ENCODE measurements at places on chromosomes 3 and 15.

DNA sequence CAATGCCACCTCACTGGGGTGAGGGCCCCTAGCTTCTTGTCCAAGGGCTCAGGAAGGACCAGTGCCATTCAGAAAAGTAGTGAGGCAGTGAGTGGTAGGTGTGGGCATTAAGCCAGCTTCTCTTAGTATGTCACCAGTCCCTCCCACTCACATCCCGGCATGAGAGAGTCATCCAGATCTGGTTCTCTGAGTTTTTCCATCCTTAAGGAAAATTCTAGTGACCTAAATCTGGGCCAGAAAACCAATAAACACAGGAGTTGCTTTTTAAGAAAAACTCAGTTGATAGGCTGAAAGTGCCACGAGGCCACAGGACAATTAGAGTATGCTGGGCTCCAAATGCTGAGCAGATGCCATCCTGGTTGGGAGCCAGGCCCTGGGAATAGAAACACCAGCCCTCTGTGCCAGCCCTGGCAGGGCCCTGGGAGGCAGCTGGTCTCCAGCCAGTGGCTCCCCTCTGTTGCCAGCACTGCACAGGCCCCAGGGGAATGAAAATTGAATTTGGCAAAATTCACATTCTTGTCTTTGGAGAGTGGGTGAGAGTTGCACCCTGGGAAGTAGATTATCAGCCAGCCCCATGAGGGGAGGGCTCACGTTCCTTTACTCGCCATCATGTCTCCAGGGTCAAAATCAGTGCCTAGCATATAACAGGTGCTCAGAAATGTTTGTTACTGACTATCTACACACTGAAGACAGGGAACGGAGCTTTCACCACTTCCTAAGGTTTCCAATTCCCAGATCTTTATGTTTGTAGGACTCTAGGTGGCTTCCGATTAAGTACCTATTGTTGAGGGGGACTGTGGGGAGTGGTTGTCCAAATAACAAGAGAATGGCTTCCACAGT, 52.8 kb downstream of the FAM43A start:
- DNase-seq, result no peak

GRCh38 chr3:143122089-143122430, 2.5 kb downstream of the CHST2 start:
- DNase-seq, result no peak

GRCh38 chr15:61654918-61655317, 405.3 kb downstream of the VPS13C start:
- no peak for DNase-seq

- DNase-seq, result no peak
Measured at GRCh38 chr15:72971766-72972165, 80.5 kb upstream of the NEO1 start.

DNA sequence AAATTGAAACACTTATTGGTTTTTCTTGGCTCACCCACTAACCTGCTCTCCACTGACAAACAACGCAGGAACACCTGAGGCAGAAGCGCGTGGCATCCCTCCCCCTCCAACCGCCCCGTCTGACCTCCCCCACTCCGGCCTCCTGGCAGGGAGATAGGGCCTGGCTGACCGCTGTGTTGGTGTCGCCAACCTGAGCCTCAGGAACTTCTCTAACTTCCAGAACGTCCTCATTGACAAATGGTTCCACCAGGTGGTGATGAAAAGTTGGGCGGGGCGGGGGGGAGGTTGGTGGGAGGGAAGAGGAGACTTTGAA, 22.8 kb downstream of the IL17RD start:
- no peak for DNase-seq

DNA sequence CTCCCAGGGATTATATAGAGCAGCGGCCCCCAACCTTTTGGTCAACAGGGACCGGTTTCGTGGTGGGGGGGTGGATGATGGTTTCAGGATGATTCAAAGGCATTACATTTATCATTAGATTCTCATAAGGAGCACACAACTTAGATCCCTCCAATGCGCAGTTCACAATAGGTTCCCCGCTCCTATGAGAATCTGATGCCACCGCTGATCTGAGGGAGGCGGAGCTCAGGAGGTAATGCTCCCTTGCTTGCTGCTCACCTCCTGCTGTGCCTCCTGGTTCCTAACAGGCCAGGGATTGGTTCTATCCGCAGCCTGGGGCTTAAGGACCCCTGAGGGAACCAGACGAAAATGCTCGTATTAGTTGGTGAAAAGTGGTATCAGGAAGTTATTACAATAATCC, 1.3 kb upstream of the HACD2 start:
- DNase-seq, result no peak

DNA sequence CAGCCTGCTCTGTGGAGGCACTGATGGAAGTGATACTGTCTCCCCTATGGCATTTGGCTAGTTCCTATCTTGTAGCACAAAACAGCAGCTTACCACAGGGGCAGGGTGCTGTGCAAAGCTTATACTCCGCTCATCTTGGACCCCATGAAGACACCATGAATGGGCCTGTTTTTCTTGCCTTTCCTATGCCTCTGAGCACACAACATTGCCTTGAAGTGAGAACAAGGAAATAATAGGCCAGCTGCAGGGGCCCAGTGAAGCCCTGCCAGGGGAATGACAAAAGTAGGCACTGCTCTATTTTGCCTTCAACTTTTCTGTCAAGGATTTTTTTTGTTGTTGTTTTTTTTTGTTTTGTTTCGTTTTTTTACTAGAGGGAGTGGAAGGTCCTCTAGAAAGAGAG, 110.3 kb downstream of the PDE8A start:
- no peak for DNase-seq

GRCh38 chr3:165532851-165533250, 304.4 kb downstream of the BCHE start:
- no peak for DNase-seq

DNA sequence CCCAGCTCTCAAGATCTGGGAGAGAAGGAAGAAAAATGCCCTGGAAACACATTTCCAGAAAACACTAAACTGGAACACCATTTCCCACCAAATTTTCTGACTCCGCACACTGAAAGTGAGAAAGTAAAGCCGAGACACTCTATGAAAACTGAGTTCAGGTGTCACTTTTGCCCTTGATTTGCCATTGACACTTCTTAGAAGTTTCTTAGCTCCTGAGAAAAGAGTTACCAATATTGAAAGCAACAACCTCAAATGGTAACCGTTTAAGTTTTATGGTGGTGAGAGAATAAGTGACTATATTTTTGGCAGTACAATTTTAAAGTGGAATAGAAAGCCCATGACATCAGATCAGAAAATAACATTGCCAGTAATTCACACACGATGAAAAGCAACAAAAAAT, 39.0 kb downstream of the CD86 start:
- no peak for DNase-seq

GRCh38 chr15:33125894-33126537, 68.5 kb downstream of the FMN1 start:
- DNase-seq, result no peak

- no peak for DNase-seq
Measured at GRCh38 chr3:14521611-14522010, 18.5 kb downstream of the GRIP2 start.

- no peak for DNase-seq
Measured at GRCh38 chr3:99342383-99342782, 296.0 kb upstream of the COL8A1 start.

DNA sequence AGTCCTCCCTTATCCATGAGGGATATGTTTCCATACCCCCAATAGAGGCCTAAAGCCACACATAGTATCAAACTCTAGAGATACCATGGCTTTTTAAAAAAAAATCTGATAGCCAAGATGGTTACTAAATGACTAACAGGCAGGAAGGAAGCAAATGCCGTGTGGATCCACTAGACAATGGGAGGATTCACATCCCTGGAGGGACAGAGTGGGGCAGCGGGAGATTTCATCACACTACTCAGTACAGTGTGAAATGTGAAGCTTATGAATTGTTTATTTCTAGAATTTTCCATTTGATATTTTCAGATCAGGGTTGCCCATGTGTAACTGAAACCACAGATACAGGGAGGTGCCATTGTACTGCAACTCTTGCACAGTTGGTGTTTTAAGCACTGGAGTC, 826.6 kb downstream of the SQOR start:
- no peak for DNase-seq

- DNase-seq, result no peak
Measured at GRCh38 chr3:177169936-177170722, 27.2 kb downstream of the TBL1XR1 start.

- DNase-seq, result no peak
Measured at GRCh38 chr3:45137656-45138181, 8.5 kb downstream of the CDCP1 start.

DNA sequence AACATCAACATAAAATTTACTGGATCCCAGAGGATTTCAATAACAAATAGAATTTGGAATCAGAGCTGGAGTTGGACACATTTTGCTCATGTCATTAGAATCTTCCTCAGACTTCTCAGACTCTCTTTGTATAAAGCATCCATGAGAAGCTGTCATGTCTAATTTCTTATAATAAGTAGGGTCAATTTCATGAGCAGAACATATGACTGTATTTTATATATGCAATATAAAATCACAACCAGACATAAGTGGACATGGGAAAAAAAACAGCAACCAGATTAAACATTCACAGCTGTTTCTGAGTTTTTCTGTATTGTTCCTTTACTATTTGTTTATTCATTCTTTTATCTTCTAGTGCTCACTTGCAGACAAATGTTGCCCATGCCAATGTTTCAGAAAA, 325.5 kb downstream of the RBMS3 start:
- no peak for DNase-seq

GRCh38 chr3:164351131-164351530, 727.2 kb downstream of the SI start:
- no peak for DNase-seq

GRCh38 chr15:77346245-77347036, 73.5 kb downstream of the PEAK1 start:
- DNase-seq, result no peak

DNA sequence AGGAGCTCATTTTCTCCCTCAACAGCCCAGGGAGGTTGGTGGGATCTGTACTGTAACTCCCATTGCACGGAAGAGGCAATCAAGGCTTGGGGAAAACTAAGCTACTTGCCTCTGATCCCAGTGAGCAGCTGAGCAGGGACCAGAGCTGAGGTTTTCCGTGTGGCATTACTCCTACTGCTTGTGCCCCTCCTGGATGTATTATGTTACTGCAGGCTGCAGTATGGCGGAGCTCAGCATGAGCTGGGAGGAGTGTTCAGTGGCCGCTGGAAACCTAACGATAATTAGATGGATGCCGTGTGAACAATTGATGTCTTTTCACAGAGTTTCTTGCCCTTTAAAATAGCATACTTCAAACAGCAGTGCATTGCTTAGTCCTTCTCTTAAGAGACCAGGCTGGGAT, 2.0 kb upstream of the TPRG1 start:
- no peak for DNase-seq

DNA sequence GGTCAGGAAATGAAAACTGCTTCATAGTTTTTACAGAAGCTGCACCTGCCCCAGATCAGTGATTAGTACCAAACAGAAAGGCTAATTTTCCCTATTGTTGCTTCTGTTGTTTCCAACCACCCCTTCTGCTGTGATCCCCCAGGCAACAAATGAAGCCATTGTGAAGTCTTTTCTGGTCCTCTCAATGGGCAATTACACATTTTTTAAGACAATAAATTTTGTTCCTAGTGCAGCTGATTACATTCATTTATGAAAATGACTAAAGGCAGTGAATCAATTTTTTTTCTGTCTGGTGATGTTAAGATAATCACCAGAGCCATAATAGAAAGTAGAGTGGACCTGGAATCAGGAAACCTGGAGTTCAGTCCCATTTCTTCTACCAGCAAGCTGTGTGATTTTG, 32.7 kb downstream of the GLDN start:
- DNase-seq, result no peak

DNA sequence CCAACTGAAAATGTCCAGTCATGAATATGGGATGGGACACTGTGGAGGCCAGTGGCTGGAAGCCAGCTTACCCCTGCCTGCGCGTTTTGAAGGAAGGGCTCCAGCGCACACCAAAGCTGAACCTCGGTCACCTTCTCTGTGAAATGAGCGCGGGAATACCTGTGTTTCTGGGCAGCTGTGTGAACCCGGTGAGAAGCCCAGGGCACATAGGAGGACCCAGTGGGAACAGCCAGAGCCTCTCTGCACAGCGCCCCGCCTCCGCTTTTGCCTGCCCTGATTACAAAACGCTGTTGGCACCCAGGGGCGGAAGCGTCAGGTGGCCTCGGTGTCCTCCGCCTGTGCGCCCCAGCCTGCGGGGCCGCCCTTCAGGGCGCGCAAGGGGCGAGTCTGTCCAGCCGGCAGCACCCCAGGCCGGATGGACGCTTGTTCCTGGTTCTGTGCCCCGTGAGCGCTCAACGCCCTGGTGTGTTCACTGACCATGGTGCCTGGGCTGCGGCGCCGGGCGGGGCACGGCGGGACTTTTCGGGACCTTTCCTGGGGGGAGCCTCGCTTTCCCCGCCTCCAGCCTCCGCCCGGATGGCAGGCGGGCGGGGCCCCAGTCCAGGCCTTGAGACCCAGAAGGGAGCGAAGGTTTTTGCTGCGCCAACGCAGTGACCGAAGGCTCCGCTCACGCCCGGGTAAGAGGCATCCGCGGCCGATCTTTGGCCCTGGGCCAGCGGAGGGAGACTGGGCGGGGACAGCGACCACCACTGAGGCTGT, at the start of gene SQOR:
SQOR (plus strand) TSS at position 598 of the 759 bp plus-strand sequence. CDS start 23,895 bp downstream, outside the sequence.
- peak; percentile 46 for DNase-seq

DNA sequence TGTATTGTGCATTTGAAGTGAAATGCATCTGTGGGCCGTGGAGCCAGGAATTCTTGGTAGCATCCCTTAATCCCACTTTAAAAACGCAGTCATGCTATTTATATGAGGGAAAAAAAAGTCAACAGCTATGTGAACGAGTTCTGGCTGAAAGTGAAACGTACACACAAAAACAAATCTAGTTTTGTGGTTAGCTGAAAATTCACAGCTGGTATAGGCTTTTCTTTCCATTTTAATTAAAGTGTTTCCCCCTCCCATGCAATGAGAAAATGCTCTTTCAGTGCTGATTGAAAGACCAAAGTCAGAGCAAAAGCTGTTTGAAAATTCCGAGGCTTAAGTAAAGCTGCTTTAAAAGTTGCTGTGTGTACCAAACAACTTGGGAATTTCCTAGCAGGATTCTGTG, 297.4 kb downstream of the PLCL2 start:
- DNase-seq, result no peak

DNA sequence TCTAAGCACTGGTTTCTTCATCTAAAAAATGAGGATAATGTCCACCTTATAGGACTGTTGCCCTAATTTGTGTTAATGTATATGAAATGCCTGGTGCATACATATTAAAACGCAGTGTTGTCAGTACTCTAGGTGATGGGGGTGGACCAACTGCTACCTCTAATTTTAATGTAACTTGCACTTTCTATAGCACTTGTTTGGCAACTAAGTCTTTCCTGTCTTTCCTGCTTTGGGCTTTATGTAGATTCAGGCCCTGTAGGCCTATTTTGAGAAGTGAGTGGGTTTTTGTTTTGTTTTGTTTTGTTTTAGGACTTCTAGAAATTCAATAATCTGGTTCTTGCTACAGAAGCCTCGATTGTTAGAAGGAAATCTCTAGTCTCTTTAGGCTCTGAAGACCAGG, 21.2 kb downstream of the SLC7A14 start:
- no peak for DNase-seq

DNA sequence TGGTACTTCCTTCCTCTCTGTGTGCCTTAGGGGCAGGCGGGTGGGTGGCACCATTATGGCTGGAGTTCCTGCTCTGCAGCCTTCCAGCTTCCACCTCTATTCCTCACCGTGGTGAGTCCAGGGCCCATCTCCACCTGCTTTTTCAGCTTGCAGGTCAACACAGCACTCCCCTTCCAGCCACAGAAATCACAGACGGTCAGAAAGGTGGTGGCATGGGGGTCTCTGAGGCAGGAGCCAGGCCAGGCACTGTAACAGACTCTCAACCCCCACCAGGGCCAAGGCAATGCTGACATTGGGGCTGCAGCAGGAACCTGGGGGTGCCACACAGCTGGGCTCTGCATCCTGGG, 16.6 kb downstream of the KLF15 start:
- no peak for DNase-seq

All from T-helper 9 cell (primary cell).